GM12891 (cell line): ENCODE measurements at places on chromosomes 7 and 10.

- DNase-seq = no peak
Observed at GRCh38 chr7:115097175-115097671, 175.3 kb downstream of the MDFIC start.

DNA sequence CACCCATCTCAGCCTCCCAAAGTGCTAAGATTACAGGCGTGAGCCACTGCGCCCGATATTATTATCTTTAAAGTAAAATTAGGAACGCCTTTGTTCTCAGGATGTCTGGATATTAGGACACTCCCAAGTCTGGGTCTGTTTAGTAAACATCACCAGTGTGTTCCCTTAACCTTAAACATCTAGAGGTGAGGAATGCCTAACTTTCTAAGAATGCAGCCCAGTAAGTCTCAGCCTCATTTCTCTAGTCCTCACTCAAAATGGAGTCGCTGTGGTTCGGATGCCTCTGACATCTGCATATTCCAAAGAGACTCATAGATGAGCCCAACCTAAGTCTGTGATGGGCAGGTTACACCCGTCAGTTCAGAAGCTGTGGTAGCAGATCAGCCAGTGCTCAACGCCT, 4.3 kb upstream of the INSYN2A start:
- DNase-seq = no peak

GRCh38 chr10:57018452-57018851, 657.4 kb upstream of the ZWINT start:
- DNase-seq = no peak

DNA sequence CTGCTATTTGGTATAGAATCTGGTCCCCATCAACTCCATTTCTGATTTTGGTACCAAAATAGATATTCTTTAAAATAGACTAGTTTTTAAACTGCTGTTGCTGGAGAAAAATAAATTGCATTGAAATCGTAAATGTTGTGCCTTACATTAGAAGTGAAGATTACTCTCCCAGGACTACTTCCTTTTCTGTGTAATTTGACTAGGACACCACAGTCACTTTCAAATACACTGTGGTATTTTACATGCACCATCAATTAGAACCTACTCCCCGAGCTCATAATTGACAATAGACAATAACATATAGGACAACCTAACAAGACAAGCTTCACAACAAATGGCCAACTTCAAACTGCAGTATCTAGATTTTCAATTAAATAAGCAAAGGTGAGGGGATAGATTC, 211.5 kb downstream of the DGKB start:
- no peak for DNase-seq

- DNase-seq = no peak
Observed at GRCh38 chr7:84230491-84230890, 35.9 kb upstream of the SEMA3A start.

DNA sequence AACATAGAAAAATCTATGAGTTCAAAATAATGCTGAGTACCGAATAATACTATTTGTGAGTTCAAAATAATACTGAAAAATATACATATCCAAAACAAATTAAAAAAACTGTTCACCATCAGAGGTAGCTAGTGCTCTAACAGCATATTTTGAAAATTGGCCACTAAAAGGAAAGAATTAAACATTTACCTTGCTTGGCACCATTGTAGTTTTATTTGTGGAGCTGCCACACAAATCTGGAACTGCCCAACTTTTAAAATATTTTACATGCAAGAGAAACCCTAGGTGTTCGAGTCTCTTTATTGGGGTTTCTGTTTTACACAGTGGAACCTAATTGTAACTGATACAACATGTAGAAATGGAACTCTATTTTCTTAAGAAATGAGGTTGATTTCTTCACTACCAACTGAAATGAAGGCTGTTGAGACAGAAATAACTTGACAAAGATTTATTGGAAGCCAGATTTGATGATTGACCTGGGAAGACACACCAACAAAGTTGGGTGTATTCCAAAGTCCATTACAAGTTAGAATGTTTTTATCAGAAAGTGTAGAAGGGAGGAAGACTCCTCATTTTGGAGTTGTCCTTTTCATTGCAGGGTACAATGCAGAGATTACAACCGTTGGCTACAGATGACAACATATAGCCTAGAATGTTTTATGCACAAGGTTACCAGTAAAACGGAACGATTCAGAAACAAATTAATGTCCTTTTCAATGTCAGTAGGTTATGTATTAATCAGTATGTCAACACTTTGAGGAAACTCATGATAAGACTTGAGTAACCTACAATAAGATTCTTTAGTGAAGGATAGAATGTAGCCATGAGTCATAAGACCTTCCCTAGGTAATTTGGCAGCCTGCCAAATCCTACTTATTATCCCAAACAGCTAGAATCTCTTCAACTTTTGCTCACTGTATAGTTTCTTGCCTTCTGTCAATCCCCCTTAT, 73.8 kb upstream of the PAPSS2 start:
- no peak for DNase-seq

DNA sequence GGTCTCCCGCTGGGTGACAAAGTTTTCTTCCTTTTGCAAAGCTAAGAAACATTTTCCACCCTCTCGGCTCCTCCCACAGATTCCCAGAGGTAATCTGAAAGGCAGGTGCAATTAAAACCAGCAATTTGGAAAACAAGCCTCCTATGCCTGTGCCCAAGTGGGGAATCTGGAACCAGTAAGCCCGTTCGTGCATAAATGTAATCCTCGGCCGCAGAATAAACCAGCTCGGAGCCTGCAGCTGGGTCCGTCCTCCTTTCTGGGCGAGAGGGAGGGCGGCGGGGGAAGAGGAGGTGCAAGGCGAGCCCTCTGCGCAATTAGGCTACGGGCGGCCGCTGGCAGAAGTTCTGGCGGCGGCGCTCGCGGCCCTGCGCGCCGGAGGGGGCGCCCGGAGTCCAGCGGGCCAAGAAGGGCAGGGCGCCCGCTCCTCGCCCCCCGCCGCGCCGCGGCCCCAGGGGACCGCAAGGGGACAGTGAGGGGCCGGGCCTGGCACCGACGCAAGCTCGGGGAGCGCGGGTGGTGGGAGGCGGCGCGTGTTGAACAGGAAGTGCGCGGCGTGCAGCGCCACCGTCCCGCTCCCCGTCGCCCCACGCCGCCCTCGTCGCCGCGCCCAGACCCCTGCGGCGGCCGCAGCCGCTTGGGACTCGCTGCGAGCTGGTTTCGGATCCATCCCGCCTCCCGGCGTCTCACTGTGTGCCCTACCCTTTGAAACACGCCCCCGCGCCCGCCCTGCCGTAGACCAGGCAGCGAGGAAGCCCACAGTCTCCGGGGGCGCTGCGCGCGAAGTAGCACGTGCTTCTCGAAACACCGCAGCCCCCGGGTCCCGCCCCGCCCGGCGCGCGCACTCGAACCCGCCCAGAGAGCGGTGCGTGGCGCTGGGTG, at the start of gene PRKAG2:
Gene PRKAG2 (minus strand): TSS at position 217 of the 879 bp plus-strand sequence. CDS start 495 bp downstream, outside the sequence.
- peak; percentile 68 for DNase-seq

DNA sequence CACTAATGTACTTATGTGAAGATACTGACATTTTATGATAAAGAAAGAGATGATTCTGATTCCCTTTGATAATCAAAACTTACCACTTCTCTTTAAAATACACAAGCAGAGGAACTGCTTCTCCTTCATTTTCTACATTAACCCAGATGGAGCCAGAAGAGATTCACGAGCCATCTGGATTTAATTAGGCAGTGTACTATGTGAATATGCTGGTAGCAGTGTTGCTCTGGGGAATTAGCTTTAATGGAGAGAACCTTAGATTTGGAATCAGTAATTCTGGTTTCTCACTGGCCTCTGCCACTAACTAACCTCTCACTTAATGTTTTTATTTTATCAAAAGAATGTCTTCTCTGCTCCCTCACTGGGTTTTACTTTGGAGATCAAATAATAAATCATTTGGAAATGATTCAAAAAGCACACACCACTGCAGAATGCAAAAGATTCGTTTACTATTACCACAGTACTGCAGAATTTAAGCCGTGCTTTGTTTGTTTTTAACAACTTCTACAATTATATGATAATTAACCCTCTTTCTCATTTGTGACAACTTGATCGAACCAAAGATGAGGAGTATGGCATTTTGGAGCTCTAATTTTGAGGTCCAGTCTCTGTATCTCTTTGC, 77.5 kb upstream of the PHYHIPL start:
- DNase-seq = no peak
